ENCODE measurements at places on chromosomes 7 and 10.
A peak's percentile ranks its signal among the peaks of the same experiment; 100 is the strongest.

DNA sequence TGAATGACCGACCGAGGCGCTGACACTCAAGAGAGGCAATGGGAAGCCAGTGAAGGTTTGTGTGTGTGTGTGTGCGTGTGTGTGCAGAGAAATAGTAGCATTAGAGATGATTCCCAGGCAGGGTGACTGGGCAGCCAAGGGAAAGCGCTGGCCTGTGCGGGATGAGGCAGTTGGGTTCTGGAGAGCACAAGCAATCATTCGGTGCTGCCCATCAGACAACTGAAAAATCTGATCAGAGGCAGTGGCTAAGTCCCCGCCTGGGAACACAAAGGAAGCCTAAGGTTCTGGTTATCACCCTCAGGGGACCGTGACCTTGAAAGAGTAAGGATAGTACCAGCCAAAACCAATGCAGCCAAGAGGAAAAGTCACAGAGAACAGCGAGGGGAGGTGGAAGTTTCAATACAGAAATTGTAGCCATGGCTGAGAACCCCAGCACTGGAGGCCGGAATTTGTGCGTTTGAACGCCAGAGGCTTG lies 868 bp upstream of the PDCD4 start:
- DNase-seq = no peak

DNA sequence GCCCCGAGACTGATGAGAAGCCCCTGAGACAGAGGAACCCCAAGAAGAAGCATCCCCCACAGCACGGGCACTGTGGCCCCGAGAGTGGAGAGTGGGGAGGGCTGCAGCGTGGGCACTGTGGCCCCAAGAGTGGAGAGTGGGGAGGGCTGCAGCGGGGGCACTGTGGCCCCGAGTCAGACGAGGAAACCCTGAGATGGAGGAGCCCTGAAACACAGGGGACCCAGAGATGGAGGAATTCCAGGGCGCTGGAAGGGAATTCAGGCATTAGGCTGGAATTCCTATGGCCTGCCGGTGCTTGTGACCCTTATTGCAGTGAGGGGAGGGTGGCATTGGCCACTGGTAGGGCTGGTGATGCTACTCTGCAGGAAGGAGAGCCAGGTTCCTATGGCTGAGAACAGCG lies 168.6 kb upstream of the SHH start:
- peak; percentile 50 for DNase-seq

- no peak for DNase-seq
These were observed 17.4 kb upstream of the HPS1 start for GRCh38 chr10:98463976-98464754.

- peak; percentile 12 for DNase-seq
These were observed 5.7 kb upstream of the TIAL1 start for GRCh38 chr10:119602241-119603095.

DNA sequence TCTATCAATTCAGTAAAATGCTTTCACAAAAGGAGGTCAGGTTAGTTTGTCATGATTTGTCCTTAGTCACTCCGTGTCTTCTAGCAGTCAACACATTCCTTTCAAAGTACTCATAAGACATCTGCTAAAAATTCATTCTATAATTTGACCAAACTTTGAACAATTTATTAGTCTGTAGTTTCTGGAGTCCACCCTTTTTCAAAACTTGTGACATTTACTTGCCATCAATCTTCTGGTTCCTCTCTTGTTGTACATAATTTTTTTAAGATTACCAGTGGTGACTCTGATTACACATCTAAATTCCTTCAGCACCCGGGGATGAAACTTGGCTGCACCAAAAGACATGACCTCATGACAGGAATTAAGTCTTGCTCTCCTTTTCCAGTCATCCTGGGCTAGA lies 130.1 kb downstream of the NEBL start:
- no peak for DNase-seq

GRCh38 chr7:87152897-87153641 lies 816 bp downstream of the DMTF1 start:
- peak; percentile 18 for DNase-seq

DNA sequence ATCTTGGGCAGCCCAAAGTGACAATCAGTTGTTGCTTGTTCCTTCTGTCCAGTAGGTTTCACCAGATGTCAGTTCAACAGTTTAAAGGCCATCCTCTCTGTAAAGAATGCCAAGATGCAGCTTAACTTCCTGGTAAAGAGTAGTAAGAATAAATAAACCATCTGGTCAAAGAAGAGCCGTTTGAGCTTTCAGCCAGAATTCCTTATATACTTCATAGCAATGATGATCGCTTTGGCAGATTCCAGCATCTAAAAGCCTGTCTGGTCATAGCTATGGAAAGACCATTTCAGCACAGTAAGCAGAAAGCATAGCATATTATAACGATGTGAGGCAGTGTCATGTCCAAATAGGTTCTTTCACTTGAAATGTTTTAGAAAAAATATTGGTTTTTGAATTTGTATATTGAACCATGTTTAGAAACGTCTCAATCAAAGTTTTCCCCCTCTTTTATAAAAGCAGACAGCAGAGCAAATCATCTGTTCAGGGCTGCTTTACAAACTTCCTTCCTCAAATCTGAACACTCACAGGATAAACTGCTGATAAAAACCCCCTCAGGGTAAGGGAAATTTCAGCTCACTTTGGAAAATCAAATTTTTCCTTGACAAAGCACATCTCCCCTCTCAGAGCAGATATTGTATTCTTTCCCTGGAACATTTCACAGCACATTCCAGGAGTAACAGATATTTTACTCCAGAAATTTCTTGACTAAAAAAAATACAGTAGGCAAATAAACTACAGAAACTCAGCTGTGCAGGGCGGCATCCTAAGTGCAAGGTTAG lies 184.1 kb downstream of the NOC3L start:
- no peak for DNase-seq

GRCh38 chr7:83550100-83550499 lies 98.8 kb downstream of the SEMA3E start:
- no peak for DNase-seq

DNA sequence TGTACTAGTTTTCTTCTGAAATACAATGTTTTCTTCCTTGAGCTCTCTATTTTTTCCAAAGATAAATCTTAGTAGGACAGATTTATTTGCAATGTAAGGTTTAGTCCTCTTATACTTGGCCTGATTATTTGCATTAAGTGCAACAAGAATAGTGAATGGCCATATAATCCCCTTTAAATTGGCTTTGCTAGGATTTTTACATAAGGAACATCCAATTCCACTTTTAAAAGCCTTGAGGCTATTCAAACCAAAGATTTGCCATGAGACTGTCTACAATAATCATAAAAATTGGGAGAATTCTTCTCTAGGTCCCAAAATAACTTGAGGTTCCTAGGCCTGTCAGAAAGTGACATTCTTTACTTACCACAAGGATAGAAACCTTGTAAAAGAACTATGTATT lies 128.6 kb upstream of the THSD7A start:
- no peak for DNase-seq

GRCh38 chr10:13528123-13528874 lies 515 bp downstream of the BEND7 start:
- DNase-seq = no peak

DNA sequence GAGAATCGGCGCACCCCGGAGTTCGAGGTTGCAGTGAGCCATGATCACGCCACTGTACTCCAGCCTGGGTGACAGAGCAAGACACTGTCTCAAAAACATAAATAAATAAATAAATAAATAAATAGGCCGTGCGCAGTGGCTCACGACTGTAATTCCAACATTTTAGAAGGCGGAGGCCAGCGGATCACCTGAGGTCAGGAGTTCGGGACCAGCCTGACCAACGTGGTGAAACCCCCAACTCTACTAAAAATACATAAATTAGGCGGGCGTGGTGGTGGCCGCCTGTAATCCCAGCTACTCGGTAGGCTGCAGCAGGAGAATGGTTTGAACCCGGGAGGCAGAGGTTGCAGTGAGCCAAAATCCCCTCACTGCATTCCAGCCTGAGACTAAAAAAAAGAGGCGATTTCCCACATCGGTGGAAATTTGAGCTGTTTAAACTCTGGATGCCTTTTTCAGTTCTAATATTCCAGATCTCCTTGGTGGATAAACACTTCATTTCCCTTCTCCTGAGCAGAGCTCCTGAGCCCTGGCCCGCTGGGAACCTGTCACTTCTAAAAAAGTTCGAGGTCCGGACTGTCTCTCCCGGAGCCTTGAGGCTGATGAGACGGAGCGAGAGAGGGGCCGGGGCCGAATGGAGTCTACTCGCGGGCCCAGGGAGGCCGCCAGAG lies 2.0 kb upstream of the NFKB2 start:
- DNase-seq = no peak

DNA sequence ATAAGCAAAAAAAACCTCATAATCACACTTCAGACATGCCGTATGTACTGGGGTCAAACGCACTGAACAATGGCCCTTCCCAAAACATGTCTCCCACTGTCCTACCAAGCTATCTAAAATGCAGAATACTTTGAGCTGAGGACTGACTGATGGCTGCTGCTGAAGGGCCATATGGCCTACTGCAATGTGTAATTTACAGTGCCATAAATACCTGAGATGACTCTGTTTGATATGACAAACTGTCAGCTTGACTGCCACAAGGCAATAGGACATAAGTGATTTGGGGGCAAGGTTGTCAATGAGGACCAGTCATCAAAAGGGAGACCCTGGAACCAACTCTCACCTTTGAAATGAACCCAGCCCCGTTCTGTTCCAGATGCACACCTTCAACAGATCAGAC lies 187.4 kb upstream of the FRMD4A start:
- no peak for DNase-seq

DNA sequence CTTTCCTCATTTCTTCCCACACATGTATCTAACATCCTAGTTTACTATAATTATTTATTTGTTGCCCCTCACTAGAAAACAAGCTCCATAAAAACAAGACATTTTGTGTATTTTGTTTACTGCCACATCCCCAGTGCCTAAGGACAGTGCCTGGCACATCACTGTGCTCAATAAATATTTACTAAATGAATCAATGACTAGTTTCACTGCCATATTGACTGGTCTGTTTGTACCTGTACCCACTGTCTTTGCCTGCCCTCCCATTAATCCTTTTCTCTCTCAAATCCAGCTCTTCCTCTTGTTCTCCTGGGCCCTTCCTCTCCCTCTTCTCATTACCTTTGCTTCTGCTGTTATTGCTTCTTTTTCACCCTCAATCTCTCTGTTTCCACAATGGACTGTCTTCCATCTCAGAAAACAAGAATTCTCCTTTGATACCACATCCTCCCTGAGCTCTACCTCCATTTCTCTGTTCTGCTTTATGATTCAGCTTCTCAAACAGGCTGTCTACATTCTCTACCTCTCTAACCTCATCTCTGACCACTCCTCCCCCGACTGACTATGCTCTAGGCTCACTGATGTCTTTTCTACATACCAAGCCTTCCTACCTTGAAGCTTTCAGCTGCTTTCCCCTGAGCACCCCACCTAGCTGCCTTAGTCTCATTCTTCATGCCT lies 8.3 kb upstream of the FAM133B start:
- DNase-seq = no peak

GRCh38 chr7:100130608-100131453 lies 4.1 kb downstream of the MBLAC1 start:
- peak; percentile 83 for DNase-seq

GRCh38 chr10:43083764-43084163 lies 6.9 kb downstream of the RET start:
- no peak for DNase-seq

DNA sequence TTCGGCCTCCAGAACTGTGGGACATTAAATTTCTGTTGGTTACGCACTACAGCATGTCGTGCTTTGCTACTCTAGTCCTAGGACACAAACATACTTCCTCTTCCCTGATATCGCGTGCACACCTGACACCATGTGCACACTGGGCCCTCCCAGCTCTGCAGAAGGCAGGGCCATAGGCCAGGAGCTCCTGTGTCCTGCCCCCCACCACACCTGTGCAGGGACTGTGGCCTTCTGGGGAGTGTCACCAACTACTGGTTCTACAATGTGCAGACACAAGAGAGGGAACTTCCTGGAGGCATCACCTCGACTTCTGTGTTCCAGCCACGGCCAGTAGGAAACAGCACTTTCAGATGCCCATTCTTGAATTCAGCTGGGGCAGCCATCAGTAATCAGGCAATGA lies 646.4 kb upstream of the MGMT start:
- no peak for DNase-seq

- no peak for DNase-seq
These were observed 1065.8 kb downstream of the REEP3 start for GRCh38 chr10:64586934-64587503.

GRCh38 chr10:31914370-31914769 lies 14.3 kb downstream of the ARHGAP12 start:
- no peak for DNase-seq

DNA sequence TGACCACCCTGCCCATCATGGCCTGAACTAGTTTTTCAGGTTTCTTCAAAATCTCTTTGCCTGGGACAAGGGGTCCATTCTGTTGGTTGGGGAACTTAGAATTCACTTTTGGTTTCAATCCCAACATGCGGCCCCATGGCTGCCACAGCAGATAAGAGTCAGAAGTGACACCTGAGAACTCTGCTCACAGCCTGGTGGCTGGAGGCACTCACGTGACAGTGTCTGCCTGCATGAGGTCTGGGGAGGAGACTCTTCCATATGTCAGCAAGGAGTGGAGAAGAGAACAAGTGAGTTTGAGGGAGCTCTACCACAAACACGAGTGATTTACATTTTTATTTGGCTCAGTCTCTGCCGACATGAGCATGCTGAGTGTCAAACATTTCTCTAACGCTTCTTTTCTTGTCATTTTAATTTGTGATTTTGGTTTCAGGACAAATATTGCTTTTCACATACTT lies 370.4 kb downstream of the TNS3 start:
- no peak for DNase-seq

- no peak for DNase-seq
These were observed 473 bp upstream of the GPER1 start for GRCh38 chr7:1087465-1087814.
